Renal cortex interstitium (tissue), 15 donors: ENCODE measurements at places on chromosomes 1 and 21. TPM values are rescaled to one million over a fixed set of nuclear protein-coding genes. Genes with fewer than 3 reads are reported as not detected.

Gene KRTAP13-2
- not detected for polyA plus RNA-seq

Gene RPTN
- not detected for polyA plus RNA-seq

Gene MPC2
- 198 TPM for polyA plus RNA-seq

Gene FCER1A
- 0.92 TPM for polyA plus RNA-seq

Gene TSPAN1
- 53.7 TPM for polyA plus RNA-seq

Gene PLA2G2F
- polyA plus RNA-seq, result 0.17 TPM

DNA sequence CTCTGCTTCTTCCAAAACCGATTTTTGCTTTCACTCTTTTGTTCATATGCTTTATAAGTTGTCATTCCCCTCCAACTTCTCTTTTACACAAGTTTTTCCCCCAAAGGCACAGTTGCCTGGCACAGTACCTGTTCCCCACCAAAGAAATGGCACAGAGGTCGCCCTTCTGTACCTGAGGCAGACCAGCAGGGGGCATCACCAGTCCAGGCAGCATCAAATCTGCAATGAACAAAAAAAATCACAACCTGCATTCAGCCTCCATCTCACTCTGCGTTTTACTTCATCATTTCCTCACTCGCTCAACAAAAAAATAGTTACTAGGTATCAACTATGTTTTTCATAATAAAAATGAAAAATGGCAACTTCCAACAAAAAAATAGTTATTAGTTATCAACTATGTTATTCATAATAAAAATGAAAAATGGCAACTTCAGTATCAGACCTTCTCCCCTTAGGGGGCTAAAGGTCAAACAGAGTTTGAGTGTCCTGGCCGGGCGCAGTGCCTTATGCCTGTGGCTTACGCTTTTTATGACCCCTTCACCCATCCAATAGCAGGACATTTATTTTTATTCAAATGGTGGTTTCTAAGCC lies 4.1 kb downstream of the EIF2D start:
- DNase-seq, result no peak

DNA sequence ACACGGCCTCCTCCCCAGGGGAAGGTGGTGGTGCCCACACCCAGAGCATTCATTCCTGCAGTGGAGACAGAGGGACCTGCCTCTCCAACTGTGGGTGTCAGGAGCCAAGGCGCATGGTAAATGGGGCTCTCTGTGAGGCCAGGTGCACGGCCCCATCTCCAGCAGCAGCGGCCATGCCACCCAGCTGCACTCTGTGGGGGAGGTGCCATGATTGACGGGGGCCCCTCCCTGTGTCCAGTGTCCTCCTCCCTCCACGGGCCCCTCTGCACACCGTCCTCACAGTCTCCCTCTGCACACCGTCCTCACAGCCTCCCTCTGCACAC lies 83.6 kb upstream of the COL6A1 start:
- DNase-seq, result no peak

- no peak for DNase-seq
Measured at GRCh38 chr1:181151378-181152326, 63.2 kb downstream of the IER5 start.

- DNase-seq, result no peak
Measured at GRCh38 chr1:19488136-19488535, 2.8 kb upstream of the CAPZB start.

GRCh38 chr1:229266274-229266673 lies 4.6 kb upstream of the RAB4A start:
- DNase-seq, result no peak

DNA sequence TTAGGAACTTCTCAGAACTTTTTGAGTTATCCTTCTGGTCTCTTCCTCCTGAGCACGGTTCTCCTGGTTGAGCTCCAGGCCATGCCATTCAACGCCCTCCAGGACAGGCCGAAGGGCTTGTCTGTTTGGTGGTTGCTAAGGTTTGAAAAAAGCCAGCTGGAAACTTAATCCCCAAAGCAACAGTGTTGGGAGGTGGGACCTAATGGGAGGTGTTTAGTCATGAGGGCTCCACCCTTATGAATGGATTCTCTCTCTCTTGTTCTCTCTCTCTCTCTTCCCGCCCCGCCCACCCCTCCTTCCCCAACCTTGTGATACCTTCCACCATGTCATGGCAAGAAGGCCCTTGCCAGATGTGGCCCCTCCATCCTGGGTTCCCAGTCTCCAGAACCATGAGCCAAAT lies 829 bp downstream of the KCNE1 start:
- DNase-seq, result no peak

- peak; percentile 37 for DNase-seq
Measured at GRCh38 chr1:180501865-180502360, 464 bp downstream of the ACBD6 start.
